HT-29 (cell line): ENCODE measurements at places on chromosomes 2 and 18.

DNA sequence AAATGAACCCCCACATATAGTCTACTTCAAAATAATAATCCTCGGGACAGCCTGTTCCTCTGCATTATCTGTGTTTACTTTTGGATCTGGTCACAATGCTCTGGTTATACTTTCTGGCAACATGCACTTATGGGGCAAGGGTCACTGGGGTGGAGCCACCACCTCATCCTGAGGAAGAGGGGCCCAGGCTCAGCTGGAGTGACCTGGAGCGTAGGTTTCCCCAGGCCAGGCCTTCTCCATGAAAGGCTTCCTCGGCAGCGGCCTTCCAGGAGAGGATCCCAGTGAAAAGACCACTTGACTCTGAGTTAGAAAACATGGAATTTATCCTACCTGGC, 237.4 kb downstream of the SETBP1 start:
- DNase-seq = no peak

DNA sequence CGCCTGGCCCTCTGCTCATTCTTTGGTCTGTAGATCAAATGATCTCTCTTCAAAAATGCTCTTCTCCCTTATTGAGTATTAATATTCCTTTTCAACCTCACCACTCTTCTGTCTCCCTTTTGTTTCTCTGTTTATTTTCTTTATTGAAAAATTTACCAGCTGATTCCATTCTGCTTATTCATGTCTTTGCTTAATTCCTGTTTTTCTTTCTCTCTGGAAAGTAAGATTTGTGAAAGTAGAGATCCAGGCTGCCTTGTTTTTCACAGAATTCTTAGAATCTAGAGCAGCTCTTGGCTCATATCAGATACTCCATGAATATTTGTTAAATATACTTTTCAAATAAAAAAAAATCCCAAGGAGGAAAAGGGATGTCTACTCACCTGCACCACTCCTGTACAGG, 157.0 kb downstream of the DOCK10 start:
- DNase-seq = no peak

DNA sequence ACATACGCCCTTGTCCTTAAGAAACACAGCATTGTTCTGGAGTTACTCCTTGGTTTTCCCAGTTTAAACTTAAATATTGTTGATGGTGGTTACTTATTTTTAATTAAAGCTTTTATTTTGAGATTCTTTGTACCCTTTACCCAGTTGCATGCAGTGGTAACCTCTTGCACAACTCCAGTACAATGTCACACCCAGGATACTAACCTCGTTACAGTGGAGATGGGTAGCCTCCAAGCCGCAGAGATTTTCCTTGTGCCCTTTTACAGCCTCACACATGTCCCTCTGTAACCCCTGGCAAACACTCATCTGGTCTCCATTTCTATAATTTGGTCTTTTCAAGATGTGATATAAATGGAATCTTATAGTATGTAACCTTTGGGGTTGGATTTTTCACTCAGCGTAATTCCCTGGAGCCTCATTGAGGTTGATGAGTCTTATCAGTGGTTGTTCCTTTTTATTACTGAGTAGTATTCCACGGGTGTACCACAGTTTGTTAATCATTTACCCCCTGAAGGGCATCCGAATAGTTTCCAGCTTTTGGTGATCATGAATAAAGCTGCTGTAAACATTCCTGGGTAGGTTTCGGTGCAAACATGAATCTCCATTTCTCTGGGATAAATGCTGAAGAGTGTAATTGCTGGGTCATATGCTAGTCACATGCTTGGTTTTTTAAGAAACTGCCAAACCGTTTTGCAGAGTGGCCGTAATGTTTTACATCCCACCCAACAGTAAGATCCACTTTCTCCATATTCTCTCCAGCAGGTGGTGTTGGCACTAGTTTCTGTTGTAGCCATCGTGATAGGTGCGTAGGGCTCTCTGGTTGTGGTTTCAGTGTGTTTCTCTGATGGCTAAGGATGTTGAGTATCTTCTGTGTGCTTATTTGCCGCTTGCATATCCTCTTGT, 68.6 kb downstream of the DGKD start:
- no peak for DNase-seq

DNA sequence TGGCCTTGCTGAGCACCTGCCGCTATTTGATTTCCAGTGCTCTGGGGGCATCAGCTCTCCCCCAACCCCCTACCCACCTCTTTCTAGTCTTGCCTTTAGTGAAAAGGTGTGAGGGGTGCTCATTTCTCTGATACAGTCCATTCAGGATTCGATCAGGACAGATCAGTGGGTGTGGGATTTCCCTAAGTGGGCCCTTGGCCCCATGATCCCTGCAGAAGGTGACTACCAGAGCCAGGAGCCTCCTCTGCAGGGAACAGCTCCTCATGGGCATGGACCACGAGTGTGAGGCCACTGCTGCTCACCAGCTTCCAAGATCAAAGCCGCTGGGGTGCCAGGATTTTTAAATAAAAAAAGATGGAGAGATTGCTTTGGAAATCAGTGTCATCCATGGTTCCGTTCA, 835.2 kb upstream of the ID2 start:
- DNase-seq = no peak

GRCh38 chr2:120952318-120952717, 216.7 kb downstream of the GLI2 start:
- no peak for DNase-seq
